CD8-positive, alpha-beta memory T cell (primary cell): ENCODE measurements at places on chromosomes 1 and 21. TPM values are rescaled to one million over a fixed set of nuclear protein-coding genes. Genes with fewer than 3 reads are reported as not detected.

- peaks cover 18% of the 10 kb centered on the region for H3K4me1 ChIP-seq
- DNase-seq: no peak
- H3K27ac ChIP-seq: no peak overlapping the region
- H3K4me3 ChIP-seq: no peak overlapping the region
- H3K36me3 ChIP-seq: no peaks in the 10 kb centered on the region
- no peaks in the 10 kb centered on the region for H3K27me3 ChIP-seq
Measured at GRCh38 chr1:185672719-185673360, 61.4 kb upstream of the HMCN1 start.

- DNase-seq: no peak
- no peak overlapping the region for H3K4me3 ChIP-seq
- H3K27me3 ChIP-seq: no peaks in the 10 kb centered on the region
- H3K36me3 ChIP-seq: no peaks in the 10 kb centered on the region
- no peaks in the 10 kb centered on the region for H3K4me1 ChIP-seq
Measured at GRCh38 chr1:17826165-17826488, 71.0 kb downstream of the ACTL8 start.

GRCh38 chr21:14773777-14774345, 227.7 kb upstream of the SAMSN1 start:
- no peaks in the 10 kb centered on the region for H3K4me1 ChIP-seq
- H3K4me3 ChIP-seq: no peak overlapping the region
- no peaks in the 10 kb centered on the region for H3K36me3 ChIP-seq

- H3K36me3 ChIP-seq: no peaks in the 10 kb centered on the region
- H3K4me1 ChIP-seq: peaks cover 9% of the 10 kb centered on the region
- H3K4me3 ChIP-seq: no peak overlapping the region
- no peaks in the 10 kb centered on the region for H3K27me3 ChIP-seq
- no peak overlapping the region for H3K27ac ChIP-seq
- no peak for DNase-seq
Measured at GRCh38 chr1:26616881-26617280, 78.9 kb upstream of the ARID1A start.

- no peak for DNase-seq
- H3K4me1 ChIP-seq: peaks cover 15% of the 10 kb centered on the region
- no peak overlapping the region for H3K27ac ChIP-seq
- no peak overlapping the region for H3K4me3 ChIP-seq
Measured at GRCh38 chr1:31744165-31744888, 19.8 kb downstream of the ADGRB2 start.

The PCP4 gene
- not detected for total RNA-seq

The BRWD1 gene
- 25.8 TPM for total RNA-seq

The RGS16 gene
- 59.9 TPM for total RNA-seq
